ENCODE measurements at places on chromosomes 5 and 9. TPM values are rescaled to one million over a fixed set of nuclear protein-coding genes. Genes with fewer than 3 reads are reported as not detected.

GRCh38 chr5:11898-12297 is 80.1 kb upstream of the PLEKHG4B start:
- no peak overlapping the region for H3K4me3 ChIP-seq
- H3K27ac ChIP-seq: no peak overlapping the region
- H3K4me1 ChIP-seq: no peaks in the 10 kb centered on the region
- H3K27me3 ChIP-seq: no peaks in the 10 kb centered on the region
- no peak for DNase-seq

DNA sequence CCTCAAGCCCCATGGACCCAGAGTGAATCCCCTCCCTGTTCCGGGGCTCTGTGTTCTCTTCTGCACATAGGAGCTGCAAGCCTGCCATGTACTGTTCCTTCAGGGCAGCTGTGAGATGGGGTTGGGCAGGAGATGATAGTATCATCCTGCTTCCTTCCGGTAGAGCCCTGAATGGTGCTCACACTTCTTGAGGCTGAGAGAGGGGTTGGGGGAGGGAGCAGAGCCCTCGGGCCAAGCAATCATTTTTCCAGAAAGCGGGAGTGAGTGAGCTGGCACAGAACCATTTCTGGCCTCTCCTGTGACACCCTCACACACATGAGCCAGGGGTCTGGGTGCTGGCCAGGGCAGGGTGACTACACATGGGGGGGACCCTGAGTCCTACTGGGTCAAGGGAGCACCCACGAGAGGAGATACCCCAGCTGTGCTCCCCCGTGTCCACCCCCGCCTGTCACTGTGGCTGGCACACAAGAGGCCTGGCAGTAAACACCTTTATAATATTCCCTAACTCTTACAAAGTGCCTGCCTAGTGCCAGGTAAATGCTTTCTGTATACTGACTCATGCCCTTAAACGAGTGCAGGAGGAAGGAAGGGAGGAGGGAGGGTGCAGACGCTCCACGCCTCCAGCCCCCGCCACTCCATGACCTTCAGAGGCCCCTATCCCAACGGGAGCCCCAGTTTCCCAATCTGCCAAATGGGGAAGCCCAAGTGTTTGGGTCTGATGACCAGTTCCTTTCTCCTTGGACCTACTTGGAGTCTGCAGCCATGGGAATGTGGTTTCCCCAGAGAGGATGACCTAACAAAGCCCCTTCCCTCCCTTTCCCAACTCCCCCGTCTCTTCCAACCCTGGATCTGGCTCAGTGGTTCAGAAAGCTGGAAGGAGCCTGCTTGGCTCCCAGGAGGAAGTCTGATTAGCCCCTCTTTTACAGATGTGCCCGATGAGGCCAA is 15.5 kb downstream of the AKNA start:
- no peaks in the 10 kb centered on the region for H3K4me1 ChIP-seq
- no peak overlapping the region for H3K27ac ChIP-seq
- no peaks in the 10 kb centered on the region for H3K36me3 ChIP-seq
- no peak overlapping the region for H3K4me3 ChIP-seq
- no peak for DNase-seq
- no peaks in the 10 kb centered on the region for H3K27me3 ChIP-seq

DNA sequence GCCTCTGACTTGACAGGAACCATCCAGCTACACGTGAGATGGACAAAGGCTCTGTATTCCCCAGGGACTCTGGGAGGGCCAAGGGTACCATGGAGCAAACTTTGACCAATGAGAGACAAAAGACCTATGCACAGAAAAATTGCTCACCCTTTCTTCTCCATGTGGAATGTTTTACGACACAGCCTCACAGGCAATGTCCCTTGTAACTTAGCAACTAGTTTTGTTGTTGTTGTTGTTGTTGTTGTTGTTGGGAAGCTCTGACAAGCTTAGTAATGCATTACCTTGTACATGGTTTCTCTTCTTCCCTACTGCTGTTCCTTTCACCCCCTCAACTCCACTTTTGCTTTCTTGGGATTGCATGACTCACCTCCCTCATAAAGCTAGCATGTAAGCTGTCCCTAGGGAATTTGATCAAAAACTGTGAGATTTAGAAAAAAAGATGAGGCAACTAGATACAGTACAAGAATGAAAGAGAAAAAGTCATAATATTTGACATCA is 550.9 kb downstream of the RAB3C start:
- no peak overlapping the region for H3K4me3 ChIP-seq
- H3K4me1 ChIP-seq: no peaks in the 10 kb centered on the region

DNA sequence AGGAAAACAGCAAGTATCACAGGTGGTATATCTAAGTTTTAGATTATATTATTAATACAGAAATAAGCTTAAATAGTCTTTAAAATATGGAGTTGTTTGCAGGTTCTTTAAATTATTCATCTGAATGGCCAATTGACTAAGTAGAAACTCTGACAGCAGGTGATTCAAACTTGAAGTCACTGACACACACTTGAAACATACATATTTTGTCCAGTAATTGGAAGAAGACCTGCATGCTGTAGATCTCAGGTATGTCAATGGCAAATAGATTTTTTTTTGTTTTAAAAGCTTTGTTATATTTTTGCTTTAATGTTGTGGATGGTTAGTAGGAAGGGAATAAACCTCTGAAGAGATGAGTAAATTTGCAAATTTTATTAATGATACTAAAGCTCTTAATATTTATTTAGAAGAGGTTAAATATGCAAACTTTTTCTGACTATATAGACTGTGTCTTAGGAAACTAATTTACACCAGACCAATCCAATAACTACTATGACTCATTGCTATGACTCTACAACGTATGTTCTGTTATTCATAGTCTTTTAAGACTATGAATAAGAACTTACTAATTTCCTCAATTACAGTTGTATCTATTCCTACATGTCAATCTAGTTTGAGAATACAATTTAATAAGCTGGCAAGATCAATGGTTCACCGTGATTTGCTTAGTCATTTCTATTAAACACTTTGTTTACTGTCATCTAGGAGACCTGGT is 53.9 kb upstream of the RORB start:
- no peaks in the 10 kb centered on the region for H3K27me3 ChIP-seq
- no peak overlapping the region for H3K27ac ChIP-seq
- no peak overlapping the region for H3K4me3 ChIP-seq
- no peak for DNase-seq

GRCh38 chr9:86557063-86557766 is 203.0 kb upstream of the TUT7 start:
- no peaks in the 10 kb centered on the region for H3K4me1 ChIP-seq
- no peaks in the 10 kb centered on the region for H3K27me3 ChIP-seq
- H3K4me3 ChIP-seq: no peak overlapping the region
- H3K36me3 ChIP-seq: no peaks in the 10 kb centered on the region
- H3K27ac ChIP-seq: no peak overlapping the region
- no peak for DNase-seq

- H3K4me3 ChIP-seq: no peak overlapping the region
- DNase-seq: no peak
- no peaks in the 10 kb centered on the region for H3K36me3 ChIP-seq
- H3K4me1 ChIP-seq: no peaks in the 10 kb centered on the region
These were observed 16.8 kb downstream of the GLT6D1 start for GRCh38 chr9:135622415-135623020.

GRCh38 chr5:126919566-126919965 is 110.8 kb downstream of the MARCHF3 start:
- no peak for DNase-seq
- H3K27ac ChIP-seq: no peak overlapping the region
- no peaks in the 10 kb centered on the region for H3K4me1 ChIP-seq
- H3K36me3 ChIP-seq: no peaks in the 10 kb centered on the region

DNA sequence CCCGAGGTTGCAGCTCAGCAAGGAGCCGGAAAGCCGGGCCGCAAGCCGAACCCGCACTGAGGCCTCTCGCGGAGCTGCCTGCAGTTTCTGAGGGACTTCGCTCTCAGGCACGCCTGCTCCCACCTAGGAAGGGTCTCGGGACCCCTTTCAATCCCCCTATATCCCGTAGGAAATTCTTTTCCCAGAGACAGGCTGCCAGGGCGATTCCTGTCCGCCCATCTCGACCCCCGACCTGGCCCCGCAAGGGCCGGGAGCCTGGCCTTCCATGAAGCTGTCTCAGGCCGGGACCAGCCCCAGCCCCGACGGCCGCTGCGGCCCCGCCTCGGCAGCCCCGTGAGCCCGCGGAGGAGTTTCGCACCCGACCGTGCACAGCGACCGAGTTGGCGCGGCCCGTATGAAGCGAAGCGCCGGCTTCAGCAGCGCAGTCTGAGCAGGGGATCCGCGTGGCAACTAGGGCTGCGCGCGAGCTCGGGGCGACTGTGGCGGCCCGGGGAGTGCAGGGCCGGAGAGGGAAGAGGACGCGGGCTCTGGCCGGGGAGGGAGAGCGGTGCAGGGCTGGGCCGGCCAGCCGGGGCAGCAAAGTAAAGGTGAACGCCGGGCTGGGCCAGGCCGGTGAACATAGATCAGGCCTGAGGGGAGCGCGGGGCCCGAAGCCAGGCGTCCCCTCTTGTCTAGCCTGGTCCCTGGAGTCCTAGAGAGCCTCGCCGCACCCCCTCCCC is 977 bp upstream of the PRDM12 start:
- H3K36me3 ChIP-seq: no peaks in the 10 kb centered on the region
- H3K4me3 ChIP-seq: no peak overlapping the region
- no peaks in the 10 kb centered on the region for H3K4me1 ChIP-seq

GRCh38 chr9:79884546-79884945 is 312.8 kb downstream of the TLE4 start:
- no peaks in the 10 kb centered on the region for H3K36me3 ChIP-seq
- H3K27ac ChIP-seq: no peak overlapping the region
- no peaks in the 10 kb centered on the region for H3K27me3 ChIP-seq
- H3K4me3 ChIP-seq: no peak overlapping the region
- no peak for DNase-seq
- no peaks in the 10 kb centered on the region for H3K4me1 ChIP-seq

DNA sequence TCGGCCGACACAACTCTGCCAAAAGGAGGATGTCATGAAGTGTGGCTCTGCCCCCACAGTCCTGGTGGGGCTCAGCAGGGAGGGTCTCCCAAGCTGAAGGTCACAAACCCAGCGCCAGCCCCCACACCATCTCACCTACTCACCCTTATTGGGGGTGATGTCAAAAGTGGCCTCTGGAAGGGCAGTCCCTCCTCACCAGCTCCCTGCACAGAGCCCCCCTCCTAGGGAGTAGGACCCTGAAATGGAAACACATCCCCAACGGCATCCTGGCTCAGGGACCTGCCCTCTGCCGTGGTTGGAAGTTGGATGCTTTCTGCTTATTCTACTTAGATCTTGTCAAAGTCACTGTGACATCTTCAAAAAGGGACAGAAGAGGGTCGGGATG is 89.5 kb downstream of the NSUN2 start:
- H3K36me3 ChIP-seq: no peaks in the 10 kb centered on the region
- H3K27me3 ChIP-seq: no peaks in the 10 kb centered on the region
- no peak overlapping the region for H3K27ac ChIP-seq

DNA sequence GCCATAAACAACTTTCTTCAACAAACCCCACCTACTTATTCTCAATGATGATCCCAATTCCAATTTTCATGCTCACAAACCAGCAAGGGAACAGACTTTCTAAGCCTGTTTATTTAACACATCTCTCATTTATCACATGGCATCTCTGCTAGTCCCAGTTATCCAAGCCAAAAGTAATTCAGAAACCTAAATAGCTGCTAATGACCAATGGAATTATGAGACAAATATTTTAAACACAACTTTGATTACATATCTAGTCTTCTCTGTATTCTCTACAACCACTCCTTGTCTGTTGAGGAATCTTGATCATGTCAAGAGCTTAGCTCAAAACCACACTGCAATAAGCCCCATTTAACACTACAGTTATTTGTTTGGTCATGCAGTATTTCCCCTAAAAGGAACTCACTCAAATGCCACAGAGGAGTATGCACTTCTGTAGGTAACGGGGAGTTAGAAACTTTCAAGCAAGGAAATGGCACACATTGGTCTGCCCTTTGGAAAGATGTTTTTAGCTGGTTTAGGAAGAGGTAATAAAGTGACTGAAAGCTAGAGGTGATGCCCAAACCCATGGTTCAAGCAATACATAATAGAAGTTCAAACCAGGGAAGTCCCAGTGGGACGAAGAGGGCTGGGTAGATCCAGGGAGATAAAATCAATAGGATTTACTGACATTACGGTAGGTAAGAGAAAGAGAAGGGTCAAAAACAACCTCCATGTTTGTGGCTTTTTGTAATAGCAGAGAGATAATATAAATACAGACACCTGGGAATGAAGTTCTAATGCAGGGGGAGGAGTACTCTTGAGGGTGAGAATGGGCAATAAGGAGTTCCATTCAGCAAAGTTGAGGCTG is 42.1 kb upstream of the HTR4 start:
- no peaks in the 10 kb centered on the region for H3K27me3 ChIP-seq
- H3K4me3 ChIP-seq: no peak overlapping the region
- H3K4me1 ChIP-seq: no peaks in the 10 kb centered on the region
- no peak for DNase-seq
- H3K36me3 ChIP-seq: no peaks in the 10 kb centered on the region
- H3K27ac ChIP-seq: no peak overlapping the region

DNA sequence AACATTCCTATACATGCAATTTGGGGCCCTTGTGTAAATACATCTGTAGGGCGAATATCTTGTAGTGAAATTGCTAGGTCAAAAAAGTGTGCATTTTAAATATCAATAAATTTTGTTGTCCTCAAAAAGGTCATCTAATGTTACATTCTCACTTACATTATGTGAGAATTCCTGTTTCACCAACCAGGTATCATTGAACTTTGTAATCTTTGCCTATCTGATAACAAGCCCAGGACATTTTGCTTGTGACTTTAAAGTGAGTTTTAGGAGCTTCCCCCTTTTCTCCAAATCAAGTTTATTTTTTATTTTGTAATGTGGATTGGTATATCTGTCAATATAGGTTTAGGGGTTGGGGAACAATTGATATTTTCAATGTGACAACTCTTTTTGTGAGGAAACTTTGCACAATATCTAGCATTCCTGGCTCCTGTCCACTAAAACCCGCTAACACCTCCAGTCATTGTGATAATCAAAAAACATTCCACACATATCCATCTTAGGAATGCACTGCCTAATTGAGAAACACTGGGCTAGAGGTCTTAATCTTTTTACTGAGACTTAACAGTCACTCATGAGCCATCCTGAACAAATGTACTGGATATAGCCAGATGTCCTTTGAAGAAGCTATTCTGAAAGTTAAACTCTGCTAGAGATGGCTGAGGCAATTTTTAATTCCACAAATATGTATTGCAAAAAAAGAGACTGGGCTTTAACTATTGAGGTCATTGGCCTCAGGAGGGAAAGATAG is 72.5 kb upstream of the SLC1A1 start:
- DNase-seq: no peak
- H3K27ac ChIP-seq: no peak overlapping the region
- no peak overlapping the region for H3K4me3 ChIP-seq
- no peaks in the 10 kb centered on the region for H3K36me3 ChIP-seq
- H3K27me3 ChIP-seq: no peaks in the 10 kb centered on the region
- no peaks in the 10 kb centered on the region for H3K4me1 ChIP-seq

Gene HCN1
- total RNA-seq: 0.36 TPM

Gene WNT8A
- total RNA-seq: not detected

Gene SHOC1
- total RNA-seq: 0.10 TPM

Gene C9
- 0.05 TPM for total RNA-seq

Gene KDM4C
- 7.1 TPM for total RNA-seq

Gene TMEM250
- total RNA-seq: 34.0 TPM

Gene COL5A1
- 5.7 TPM for total RNA-seq

Gene FGF18
- 1.7 TPM for total RNA-seq

Gene RIC1
- 7.0 TPM for total RNA-seq
